Activated naive CD4-positive, alpha-beta T cell treated with anti-CD3 and anti-CD28 coated beads, Interleukin-2, amount 50 U/mL, for 16 hours (primary cell): ENCODE measurements at places on chromosomes 5 and 9.

GRCh38 chr5:923281-923873 is 30.7 kb downstream of the TRIP13 start:
- peak; percentile 77 for DNase-seq

GRCh38 chr9:14941501-14942405 is 31.5 kb upstream of the FREM1 start:
- no peak for DNase-seq

GRCh38 chr5:143977891-143978461 is 166.0 kb downstream of the HMHB1 start:
- DNase-seq, result no peak

DNA sequence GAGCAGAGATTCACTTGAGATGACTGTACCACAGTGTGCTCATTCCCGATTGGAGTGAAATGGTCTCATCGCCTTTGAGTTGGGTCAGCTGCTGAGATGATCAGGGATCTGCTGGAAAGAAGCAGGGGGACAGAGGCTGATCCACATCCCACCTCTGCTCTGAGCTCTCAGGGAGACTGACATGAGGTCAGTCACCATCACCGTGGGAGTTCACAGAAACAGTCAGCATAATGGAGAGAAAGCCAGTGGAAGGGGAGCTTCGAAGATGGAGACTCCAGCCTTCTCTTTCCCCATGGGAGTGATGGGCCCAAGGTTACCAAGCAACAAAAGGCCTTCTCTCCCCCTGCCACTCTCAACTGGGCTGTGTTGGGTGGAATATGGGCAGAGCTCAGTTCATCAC is 276.4 kb downstream of the CDK5RAP2 start:
- DNase-seq, result no peak

DNA sequence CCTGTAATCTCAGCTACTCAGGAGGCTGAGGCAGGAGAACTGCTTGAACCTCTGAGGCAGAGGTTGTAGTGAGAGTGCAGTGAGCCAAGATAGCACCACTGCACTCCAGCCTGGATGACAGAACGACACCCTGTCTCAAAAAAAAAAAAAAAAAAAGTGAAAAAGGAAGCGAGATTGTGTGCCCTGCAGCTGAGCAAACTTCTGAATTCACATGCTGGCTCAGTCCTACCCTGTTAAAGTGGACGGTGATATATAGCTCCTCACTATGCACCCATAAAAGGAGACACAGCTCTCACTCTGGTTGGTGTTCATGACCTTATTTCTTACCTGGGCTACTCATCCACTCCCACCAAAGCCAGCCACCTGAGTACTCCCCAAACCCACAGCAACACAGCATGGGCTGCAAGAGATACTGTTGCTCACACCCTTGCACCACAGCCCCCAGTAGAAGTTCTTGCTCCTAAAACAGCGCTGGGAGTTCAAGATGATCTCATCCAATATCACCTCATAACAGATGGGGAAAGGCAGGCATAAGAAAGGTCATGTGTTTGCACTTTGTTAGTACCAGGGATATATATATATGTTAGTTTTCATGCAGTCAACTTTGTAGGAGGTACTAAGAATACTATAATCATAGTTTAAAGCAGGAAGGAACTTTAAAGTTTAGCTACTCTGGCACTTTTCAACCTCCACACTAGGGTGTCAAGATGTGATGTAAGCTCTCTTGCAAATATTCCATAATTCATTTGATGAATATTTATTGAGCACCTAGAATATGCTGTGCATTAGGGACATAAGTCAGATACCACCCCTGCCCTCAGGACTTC is 4.0 kb downstream of the TTLL11 start:
- no peak for DNase-seq

- DNase-seq, result no peak
Measured at GRCh38 chr9:110626101-110626829, 42.3 kb upstream of the MUSK start.

DNA sequence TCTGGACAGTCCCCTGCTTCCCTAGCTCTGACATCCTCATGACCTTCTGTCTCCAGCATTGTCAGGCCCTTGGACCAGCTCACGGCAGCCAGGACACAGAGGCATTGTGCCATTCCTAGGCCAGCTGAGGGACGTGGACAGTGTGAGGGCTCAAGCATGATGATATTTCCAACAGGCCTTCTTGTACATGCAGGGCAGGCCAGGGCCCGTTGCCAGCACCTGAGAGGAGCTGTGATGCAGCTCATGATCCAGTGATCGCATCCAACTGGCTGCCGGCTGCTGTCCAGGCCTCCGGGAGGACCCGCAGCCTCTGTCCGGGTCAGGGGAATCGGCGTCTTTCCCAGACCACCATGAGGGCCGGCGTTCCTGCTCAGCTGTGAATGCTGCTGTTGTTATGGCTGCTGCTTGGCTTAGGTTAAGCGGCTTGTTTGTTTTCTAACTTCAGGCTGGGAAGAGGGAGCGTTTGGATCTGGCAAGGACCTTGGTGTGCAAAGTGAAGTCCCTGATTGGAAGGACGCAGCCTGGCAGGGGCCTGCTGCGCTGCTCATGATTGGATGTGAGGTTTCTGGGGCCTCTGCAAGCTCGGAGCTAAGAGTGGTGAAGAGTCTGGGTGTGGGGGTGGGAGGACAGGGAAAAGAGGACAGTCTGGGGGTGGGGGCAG is 53.8 kb downstream of the PDZD2 start:
- no peak for DNase-seq

- no peak for DNase-seq
Measured at GRCh38 chr9:38347946-38348345, 44.6 kb upstream of the ALDH1B1 start.

GRCh38 chr9:28915202-28915930 is 1342.1 kb upstream of the C9orf72 start:
- DNase-seq, result no peak

DNA sequence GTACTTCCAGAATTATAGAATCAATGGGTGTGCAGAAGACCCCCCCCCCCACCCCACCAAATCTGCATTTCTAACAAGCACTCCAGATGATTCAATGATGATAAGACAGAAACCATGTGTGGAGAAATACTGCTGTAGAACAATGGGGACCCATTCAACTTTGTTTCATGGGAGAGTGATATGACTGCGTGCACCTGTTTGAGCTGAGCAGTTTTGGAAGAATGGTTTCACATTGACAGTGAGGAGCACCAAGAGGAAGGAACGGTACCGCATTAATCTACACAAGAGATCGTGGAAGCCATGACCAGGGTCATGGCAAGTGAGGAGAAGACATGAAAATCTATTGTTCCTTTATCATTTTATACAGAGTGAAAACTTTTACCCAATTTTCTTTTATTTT is 202.7 kb downstream of the CD180 start:
- DNase-seq, result no peak

GRCh38 chr9:3528451-3528850 is 2.6 kb upstream of the RFX3 start:
- peak; percentile 53 for DNase-seq

GRCh38 chr5:119655061-119655460 is 25.7 kb downstream of the FAM170A start:
- DNase-seq, result no peak

GRCh38 chr5:151903243-151903653 is 21.4 kb downstream of the GLRA1 start:
- no peak for DNase-seq
